Activated CD8-positive, alpha-beta memory T cell treated with anti-CD3 and anti-CD28 coated beads for 48 hours (primary cell): ENCODE measurements at places on chromosomes 16 and 17.

- DNase-seq: no peak
Observed at GRCh38 chr17:5536866-5537650, 47.3 kb downstream of the NLRP1 start.

GRCh38 chr16:8583199-8583598 is 7.1 kb downstream of the TMEM114 start:
- DNase-seq: no peak

- no peak for DNase-seq
Observed at GRCh38 chr17:27313301-27313700, 19.4 kb downstream of the WSB1 start.

- DNase-seq: no peak
Observed at GRCh38 chr17:79547586-79547985, 63.3 kb downstream of the RBFOX3 start.

GRCh38 chr17:28317099-28317965 is 1.7 kb upstream of the TMEM97 start:
- DNase-seq: no peak

DNA sequence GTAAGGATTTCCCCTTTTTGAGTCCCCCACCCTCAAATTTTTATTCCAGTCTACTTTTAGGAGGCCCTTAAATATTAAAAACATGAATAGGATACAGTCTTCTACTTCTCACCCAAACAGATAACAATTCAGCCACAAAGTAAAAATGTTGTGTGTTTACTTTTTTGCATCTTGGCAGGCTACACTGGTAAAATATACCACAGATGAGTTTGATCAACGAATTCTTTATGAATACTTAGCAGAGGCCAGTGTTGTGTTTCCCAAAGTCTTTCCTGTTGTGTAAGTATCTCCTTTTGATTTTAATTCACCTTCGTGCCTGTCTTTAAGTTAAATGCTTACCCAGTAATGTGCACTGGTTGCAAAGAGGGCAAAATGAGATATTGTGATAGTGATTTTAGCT is 34.4 kb upstream of the RAB11FIP4 start:
- no peak for DNase-seq

GRCh38 chr17:64020056-64020766 is at the start of gene ICAM2:
TSS of gene ICAM2 (minus strand) at chr17:64020633. CDS start at chr17:64006691, 13,942 bp downstream.
- DNase-seq: peak; percentile 67

DNA sequence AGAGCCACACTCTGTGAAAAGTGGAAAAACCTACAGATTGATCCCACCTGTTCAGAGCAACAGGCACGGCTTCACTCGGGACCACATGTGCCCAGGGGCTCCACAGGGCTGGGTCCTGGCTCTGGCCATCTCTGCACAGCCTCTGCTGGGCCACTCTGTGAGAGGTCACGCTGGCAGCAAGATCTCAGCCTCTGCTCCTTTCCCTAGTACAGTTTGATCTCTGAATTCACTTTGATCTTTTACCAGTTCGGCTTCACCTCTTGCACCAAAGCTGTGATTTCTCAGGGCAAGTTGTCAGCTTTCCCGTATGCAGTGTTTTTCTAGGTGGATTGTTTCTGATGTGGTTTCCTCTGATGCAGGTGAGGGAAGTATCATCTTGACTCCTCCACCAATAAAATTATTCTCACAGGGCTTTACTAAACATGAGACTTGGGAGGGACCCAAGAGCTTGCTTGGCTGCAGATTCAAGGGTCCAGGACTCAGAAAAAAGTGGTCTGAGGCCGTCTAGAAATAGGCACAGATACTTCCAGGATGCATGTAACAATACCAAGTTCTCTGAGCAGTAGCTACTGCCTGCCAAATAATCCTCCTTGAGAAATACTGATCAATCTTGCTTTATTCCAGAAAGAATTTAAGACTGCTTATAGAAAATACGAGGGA is 24.0 kb upstream of the ALDH3A1 start:
- no peak for DNase-seq
